ENCODE measurements at places on chromosomes 16 and 17. TPM values are rescaled to one million over a fixed set of nuclear protein-coding genes. Genes with fewer than 3 reads are reported as not detected.
A peak's percentile ranks its signal among the peaks of the same experiment; 100 is the strongest.

DNA sequence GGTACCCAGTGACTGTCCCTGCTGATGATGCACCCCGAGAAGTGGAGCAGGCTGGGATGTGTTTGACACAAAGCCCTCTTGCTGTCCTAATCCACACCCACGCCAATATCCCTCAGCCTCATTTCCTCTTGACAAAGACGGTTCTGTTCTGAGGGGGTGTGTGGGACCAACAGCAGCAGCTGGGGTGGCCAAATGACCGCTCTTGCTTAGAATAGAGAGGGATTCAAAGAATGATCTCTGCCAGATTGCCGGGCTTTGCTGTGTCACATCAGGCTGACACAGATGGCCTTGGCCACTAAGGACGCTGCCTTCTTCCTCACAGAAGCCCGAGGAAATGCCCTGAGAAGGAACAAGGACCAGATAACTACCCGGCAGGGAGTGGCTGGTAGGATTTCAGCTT, 250.7 kb downstream of the NTN1 start:
- no peak for DNase-seq

The MARVELD3 gene
- polyA plus RNA-seq = 13.1 TPM

The ITGAX gene
- polyA plus RNA-seq = 0.51 TPM

DNA sequence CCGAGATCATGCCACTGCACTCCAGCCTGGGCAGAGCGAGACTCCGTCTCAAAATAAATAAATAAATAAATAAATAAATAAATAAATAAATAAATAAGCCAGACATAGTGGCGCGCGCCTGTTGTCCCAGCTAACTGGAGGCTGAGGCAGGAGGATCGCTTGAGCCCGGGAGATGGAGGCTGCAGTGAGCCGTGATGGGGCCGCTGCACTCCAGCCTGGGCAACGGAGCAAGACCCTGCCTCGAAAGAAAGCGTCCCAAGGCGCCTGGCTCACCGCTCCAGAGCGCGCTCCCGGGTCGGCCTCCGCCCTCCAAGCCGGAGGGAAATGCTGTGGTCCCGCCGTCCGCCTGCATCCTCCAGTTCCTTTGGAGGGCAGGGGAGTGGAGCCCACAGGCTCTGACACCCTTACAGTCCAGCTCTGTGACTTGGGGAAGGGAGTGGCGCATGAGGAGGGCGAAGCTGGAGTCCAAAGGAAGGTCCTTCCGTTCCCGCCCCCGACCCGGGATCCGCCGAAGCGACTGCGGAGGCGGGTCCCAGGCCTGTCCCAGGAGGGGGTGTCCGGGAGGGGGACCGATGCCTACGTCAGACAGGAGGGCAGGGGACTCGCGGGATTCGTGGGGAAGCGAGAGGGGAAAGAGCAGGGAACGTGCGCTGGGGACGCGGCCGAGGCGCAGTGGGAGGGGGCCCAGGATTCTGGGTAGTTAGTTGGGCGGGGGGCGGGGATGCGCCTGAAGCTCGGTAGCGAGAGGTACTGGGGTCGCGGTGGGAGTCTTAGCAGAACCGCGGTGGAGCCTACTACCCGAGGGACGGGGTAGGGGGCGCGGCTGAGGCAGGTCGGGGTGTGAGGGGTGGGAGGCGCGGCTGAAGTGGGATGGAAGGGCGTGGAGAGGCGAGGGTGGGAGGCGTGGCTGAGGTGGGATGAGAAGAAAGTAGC, 8.4 kb upstream of the TRPV2 start:
- no peak for DNase-seq

GRCh38 chr16:80347900-80348299, 192.9 kb upstream of the DYNLRB2 start:
- no peak for DNase-seq

DNA sequence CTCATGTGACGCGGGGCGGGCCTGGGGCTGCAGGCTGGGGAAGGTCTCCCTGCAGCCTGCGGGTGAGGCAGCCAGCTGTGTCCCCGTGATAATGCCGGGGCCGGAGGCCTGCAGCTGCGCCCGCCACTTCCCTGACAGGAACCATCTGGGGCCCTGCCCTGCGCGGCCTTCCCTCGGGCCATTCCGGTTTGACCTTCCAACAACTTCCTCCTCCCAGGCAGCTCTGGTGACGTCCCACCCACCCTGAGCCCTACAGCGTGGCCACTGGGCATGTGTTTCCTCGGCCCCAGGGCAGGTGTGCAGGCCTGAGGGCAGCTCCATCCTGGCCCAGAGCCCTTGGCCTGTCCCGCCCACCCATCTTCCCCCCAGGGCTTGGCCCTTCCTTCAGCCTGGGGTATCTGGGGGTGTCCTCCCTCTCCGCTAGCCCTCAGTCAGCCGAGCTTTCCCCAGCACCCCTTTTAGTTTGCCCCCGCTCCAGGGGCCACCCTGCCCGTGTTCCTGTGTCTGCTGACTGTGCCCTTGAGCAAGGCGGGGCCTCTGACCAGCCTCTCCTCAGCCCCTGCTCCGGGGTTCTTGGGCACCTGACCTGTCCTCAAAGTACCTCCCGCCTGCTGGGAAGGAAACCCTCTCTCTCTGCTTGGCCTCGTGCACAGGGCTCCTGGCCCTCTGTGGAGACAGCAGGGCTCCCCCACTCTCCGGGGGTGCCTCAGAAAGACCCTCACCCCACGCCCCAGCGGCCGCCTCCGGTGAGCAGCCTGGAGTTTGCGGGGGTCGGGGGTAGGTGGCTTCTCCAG, at the start of gene CBFA2T3:
TSS of gene CBFA2T3 (minus strand) at position 190 of the 794 bp plus-strand sequence. CDS start 400 bp downstream, outside the sequence.
- peak; percentile 78 for DNase-seq

The TNK1 gene
- 7.9 TPM for polyA plus RNA-seq

All from renal pelvis (tissue), 12 donors.